Cerebellar nuclear complex (tissue), 1 donor: ENCODE measurements at places on chromosomes 6 and 20.

DNA sequence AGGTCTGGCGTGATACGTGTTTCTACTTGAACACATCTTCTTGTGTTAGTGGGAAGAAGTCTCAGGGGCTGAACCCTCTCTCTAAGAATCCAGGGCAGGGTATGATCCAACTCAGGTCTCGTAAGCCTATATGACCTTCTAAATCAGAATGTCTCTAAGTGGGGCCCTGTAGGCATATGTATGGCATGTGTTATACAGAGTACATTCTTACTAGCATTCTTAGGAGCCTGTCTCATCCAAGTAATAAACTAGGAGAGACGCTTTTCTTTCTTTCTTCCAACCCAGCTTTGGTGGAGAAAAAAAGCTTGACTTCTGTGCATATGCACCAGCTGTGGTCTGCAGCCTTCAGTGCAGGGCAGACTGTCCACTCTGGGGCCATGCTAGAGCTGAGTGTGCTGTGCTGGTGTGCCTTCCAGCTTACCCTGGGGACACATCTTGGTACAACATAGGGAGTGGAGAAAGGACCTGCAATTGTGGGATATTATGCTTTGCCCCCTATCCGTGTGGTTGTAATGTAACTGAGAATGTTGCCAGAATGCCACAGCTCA lies 47.3 kb downstream of the L3MBTL3 start:
- DNase-seq: no peak

DNA sequence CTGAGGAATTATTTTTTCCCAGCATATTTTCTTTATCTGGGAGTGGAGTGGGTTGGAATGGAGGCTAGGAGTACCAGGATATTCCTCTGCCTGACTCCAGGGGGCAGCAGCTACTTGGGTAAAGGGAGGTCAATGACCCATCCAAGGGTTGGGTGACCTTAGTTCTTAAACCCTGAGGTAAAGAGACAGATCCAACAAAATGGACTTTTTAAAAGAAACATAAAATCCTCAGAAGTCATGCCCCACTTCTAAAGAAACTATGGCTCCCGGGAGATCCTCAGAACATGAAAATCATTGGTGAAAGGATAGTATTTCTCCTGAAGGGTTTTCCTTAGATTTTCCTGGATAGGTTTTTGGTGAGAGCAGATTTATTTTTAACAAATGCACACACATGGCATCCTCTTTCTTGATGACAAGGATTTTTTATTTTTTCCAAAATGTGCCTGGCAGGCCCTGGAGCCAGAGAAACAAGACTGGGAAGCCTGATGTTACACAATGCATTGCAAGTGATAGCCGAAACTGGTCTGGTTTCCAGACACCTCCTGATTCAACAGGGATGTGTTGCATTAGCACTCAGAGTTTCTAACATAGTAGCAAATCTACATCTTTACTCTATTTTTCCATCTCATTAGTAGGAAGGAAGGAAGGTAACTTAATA lies 240.9 kb upstream of the BTBD3 start:
- DNase-seq: no peak

DNA sequence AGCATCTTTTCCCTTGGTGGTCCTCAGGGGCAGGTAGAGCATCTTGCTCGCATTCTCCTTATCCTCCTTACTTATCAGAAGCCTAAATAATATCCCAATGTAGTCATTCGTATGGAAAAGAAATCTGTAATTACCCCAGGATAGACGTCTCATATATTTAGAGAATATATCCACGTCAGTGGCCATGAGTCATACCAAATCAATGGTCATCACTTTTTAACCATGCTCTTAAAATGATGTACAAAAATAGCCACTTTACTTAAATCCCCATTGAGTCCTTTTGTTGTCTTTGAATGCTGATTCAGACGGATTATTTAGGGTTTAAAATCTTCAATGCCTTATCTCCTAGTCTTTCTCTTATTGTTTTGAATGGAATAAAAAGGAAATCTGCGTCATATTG lies 231.7 kb upstream of the STXBP5 start:
- no peak for DNase-seq

- DNase-seq: no peak
Observed at GRCh38 chr6:149727793-149728498, 10.0 kb upstream of the LATS1 start.

- no peak for DNase-seq
Observed at GRCh38 chr20:31515775-31516107, 1.5 kb downstream of the HM13 start.

DNA sequence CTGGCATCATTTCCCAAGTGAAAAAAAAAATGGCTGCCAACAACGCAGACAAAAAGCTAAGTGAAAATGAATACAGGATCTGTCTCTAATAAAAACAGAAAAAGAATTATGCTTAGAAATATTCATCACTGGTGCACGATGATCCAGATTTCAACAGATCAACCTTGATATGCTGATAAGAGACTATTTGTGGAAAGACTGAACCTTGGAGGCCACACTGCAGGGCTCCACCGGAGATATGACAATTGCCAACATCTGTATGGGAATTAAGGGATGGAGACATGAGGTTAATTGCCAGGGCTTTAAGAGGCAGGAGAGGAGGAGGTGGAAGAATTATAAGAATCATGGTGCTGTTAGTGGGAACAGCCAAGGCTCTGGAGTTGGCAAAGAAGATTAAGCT lies 48.3 kb downstream of the PFDN4 start:
- DNase-seq: no peak

DNA sequence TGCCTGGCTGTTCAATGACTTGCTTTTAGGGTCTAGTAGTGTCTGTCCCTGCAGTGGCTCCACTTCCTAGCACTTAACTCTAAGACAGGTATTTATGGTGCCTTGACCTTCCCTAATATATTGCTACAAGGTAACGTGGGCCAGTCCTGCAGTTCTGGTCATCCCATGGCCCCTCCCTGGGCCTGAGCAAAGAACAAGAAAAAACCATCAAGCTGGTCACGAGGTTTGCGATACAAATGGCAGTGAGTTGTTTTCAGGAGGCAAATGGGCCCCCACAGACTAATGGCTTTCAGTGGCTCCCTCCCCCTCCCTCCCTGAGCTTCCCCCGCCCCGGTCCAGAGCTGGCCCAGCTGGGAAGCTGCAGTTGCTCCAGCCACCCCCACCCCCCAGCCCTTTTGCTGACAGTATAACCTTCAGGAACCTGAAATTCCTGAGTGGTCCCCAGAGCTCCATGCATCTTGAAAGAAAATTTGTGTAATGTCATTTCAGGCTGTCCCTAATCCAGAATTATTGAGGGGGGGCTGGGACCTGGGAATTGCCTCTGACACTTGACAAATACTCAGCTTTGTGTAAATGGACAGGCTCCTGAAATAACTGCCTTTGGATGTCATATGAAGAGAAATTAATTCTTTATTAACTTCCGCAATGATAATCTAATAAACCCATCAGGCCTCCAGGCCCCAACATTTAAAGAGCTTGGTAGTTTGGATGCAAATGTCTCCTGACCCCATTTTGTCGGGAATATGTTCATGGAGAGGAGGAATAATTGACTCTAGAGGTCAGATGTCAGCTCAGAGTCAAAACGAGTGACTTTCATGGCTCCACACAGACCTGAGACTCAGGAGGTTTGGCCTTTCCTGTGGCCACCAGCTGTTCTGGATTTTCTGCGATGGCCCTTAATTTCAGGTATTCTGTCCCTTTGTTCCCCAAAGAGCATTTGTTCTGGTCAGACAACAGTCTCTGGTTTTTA lies 153.2 kb upstream of the TOP1 start:
- no peak for DNase-seq

- DNase-seq: no peak
Observed at GRCh38 chr20:24993337-24994185, 1.0 kb upstream of the APMAP start.

GRCh38 chr6:148509800-148510581 lies 167.4 kb downstream of the SASH1 start:
- no peak for DNase-seq

- no peak for DNase-seq
Observed at GRCh38 chr6:96743496-96743895, 93.8 kb downstream of the GPR63 start.

GRCh38 chr6:41655646-41656001 lies 17.4 kb downstream of the MDFI start:
- DNase-seq: no peak

DNA sequence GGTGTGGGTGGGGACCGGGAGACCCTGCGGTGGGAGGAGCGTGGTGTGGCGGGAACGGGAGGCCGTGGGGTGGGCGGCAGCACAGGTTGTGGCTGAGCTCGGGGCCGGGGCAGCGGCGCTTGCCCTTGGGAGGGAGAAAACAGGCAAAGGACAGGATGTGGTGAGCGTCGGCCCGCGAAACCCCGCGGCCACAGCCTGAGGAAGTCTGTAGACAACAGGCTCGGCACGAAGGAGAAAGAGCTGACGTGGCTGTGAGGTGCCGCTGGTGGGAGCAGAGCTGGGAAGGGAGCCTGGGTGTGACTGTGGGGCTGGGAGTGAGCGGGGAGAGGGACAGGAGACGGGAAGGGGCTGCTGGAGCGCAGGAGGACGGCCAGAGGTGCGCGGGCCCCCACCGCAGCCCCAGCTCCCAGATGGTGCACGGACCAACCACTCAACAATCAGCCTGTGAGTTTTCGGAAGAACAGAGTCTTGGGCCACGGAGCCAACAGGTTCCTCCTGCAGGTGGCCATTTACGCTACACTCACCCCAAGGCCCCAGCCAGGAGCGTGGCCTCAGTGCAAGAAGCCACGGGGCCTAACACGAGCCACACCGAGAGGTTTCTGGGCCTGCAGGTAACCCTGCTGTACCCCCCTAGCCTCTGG lies 202.8 kb downstream of the DLL1 start:
- no peak for DNase-seq

DNA sequence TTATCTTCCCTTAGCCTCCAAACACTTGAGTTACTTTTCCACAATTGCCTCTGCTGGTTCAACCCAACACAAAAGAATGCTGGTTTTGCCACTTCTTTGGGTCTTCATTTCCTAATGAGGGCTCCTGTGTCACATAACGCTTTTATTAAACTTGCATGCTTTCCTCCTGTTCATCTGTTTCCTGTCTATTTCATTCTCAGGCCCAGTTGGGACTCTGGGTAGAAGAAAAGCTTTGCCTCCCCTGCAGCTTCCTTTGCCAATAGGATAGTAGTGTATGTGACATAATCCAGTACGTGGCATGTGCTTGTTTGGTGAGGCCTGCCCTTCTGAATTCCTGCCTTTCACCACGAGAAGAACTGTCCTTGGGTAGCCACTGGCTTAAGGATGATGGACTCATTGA lies 529.3 kb upstream of the AGPAT4 start:
- DNase-seq: no peak

- DNase-seq: no peak
Observed at GRCh38 chr6:126374372-126374771, 34.5 kb downstream of the CENPW start.

DNA sequence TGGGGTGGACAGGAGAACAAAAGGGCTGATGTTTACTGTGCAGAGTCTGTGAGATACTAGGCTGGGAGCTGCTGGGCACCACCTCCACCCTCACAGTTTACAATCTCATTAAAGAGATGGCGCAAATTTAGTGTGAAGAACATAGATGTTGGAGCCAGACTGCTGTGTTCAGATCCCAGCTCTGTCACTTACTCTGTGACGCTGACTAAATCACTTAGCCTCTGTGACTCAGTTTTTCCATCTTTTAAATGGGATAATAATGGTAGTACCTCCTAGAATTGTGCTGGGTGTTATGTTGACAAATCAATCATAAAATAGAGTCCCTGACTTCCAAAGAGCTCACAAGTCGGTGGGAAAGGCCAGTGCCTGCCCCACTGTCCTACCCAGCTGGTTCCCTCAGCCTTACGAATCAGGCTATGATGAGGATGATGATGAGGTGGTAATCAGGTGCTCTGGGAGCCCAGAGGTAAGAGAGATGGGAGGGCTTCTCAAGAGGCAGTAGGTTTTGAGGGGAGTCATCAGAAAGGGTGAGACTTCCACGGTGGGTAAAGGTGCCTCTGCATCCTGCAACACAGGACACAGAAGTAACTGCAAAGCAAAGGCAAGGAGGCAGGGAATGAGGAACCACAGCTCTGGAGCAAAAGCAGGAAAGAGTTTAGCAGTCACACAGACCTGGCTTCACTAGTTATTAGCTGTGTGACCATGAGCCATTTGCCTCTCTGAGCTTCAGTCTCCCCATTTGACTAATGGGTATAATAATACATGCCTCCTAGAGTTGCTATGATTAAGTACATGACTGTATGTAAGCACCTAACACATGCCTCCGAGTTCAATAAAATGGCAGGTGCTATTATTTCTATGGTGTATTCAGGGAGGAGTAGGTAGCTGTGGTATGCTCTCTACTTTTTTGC lies 8.9 kb downstream of the FYN start:
- no peak for DNase-seq

DNA sequence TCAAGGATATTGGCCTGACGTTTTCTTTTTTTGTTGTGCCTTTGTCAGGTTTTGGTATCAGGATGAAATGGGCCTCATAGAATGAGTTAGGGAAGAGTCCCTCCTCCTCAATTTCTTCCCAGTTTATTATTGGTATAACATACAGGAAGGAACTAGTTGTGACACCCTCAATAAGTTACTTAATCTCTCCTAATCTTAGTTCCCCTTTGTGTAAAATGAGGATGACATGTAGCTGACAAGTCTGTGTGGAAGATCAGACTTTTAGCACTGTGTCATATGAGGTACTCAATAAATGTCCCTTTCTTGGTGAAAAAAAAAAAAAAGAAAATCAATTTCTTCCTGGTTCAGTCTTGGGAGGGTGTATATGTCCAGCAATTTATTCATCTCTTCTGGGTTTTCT lies 155.8 kb downstream of the PDE7B start:
- no peak for DNase-seq

GRCh38 chr6:109740787-109741186 lies 49.7 kb downstream of the FIG4 start:
- no peak for DNase-seq

GRCh38 chr20:36540551-36541211 lies 638 bp upstream of the MYL9 start:
- DNase-seq: no peak

GRCh38 chr6:75421316-75422023 lies 72.1 kb downstream of the FILIP1 start:
- no peak for DNase-seq

DNA sequence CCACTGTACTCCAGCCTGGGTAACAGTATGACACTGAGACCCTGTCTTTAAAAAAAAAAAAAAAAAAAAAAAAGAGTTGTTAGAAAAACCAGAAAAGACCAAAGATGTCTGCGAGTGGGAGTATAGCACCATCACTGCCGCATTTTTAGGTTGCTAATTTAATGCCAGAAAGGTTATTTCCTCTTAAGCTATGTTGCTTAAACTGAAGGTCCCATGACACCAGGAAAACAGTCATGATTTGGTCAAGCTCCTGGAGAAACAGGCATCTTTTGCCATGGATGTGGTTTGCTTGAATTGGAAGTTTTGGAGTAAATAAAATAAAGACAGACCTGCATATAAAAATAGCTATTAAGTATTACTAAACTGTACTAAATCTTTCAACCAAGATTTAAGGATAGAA lies 68.3 kb upstream of the TNFRSF21 start:
- no peak for DNase-seq

DNA sequence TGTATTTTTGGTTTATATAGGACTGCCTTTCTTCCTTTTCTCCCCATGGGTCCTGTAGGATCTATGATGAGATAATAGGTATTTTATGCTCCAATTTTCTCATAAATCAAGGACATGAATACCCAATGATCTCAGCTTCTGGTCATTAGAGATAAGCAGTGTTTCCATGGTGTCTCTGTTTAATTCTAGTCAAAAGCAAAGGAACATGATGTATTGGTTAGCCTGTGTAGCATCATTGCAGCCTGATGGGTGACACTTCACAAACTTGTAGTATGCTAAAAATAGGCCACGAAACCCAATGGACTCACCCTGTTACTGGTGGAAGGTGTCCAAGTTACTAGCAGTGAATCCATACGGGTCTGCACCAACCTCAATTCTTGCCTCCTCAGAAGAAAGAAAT lies 116.2 kb upstream of the SNX9 start:
- DNase-seq: no peak

GRCh38 chr20:37723668-37724067 lies 29.8 kb downstream of the CTNNBL1 start:
- DNase-seq: no peak
